A172 (cell line): ENCODE measurements at places on chromosomes 16 and 17.

DNA sequence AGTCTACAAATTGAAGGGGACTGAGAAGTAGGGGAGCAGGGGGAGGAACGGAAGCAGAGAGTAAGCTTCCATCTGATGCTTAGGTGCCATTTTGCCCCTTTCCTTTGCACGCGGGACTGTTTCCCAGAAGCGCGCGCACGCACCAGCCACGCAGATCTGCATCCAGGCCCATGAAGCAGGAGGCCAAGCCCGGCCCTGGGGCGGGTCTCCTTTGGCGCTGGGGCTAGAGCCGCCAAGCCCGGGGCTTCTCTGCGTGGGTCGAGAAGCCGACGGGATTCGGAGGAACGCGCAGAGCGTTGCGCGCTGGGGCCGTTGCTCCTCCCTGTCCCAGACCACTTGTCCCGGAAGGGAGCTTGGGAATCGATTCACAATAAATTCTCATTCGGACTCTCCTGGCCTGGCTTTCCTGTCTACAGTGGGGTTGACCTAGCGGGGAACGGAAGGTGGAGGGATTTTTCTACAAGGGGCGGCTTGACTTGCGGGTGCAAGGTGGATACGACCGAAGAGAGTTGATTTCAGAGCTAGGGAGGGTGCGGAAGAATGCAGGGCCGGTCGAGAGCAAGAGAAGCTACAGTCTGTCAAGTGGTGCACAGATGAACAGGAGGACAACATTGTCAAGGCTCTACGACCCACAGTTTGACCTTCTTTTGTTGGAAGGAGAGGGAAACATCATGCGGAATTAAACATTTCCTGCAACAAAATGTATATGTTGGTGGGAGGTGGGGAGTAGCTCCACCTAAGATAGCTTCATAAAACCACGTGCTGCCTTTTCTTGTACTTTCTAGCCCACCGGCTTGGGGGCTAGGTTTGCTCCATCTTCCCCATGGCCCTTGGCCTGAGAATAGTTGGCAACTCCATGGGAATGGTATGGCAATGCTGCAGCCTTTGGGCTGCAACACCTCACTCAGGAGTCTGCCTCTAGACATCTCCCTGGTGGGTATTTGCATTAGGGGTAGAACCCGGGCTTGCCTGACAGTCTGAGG, 4.5 kb downstream of the HOXB9 start:
- no peak for DNase-seq

DNA sequence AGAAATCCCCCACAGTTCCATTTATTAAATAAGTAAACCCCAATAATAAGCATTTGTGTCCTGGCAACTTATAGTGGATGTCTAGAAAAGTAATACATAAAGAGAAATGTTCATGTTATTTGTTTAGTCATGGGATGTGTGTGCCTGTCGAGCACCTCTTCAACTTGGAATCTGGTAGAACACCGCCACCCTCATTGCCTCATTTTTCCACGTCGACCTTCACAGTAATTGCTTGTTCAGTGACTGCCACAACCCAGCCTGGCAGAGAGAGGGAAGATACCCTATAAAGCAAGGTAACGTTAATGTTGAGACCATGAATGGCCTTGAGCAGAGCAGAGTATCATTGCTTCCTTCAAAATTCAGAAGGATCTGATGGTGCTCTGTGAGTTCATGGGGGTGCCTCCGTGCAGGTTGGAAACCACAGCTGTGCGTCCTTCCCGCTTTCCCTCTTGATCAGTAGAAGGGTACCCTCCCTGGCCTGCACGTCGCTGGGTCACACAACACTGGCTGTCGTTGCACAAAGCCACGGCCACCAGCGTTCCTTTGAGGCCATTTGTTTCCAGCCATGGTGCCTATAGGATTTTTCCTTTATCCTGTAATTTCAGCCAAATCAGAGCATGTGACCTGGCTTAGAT, 3.7 kb upstream of the DNASE1 start:
- DNase-seq, result no peak

DNA sequence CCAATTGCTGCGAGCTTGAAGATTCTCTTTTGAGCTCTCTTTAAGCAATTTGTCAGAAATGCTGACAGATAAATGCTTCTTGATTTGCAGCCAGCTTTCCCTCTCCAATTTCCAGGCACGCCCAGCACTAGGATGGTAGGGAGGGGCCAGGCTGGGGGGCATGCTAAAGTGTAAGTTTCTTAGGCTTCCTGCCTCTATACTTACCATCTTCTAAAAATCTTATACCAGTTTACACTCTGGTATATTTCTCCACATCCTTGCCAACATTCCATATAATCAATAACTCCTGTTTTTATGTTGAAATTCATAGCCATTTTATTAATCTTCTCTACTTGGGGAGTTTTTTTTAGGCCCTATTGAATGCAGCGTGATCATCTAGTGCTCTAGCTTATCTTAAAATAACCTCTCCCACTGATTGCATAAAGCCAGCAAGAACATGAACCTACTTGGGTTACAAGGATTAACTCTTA, 17.5 kb downstream of the ACSF2 start:
- DNase-seq, result no peak

DNA sequence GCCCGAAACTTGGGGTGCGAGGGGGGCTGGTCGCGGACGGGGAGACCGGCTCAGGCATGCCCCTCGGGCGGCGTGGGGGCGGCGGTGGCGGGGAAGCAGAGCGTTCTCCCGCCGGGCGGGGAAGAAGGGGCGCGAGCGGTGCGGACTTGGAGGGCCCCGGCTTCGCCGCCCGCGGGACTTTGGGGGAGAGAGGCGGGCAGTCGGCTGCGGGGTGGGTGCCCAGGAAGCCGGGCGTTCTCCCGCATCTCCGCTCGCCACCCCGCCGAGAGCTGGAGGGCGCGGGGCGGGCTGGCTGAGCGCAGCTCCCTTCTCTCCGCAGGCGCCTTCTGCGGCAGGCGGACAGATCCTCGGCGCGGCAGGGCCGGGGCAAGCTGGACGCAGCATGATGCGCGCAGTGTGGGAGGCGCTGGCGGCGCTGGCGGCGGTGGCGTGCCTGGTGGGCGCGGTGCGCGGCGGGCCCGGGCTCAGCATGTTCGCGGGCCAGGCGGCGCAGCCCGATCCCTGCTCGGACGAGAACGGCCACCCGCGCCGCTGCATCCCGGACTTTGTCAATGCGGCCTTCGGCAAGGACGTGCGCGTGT, 772 bp downstream of the NTN1 start:
- no peak for DNase-seq

DNA sequence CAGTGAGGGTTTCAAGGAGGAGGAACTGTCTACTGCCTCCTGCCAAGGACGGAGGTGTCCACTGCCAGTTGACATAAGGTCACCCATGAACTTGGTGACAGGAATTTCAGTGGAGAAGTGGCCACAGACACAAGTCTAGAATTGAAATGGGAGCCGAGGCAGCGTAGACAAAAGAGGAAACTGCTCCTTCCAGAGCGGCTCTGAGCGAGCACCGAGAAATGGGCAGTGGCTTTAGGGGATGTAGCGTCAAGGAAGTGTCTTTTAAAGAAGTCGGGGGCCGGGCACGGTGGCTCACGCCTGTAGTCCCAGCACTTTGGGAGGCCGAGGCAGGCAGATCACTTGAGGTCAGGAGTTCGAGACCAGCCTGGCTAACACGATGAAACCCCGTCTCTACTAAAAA, 3.1 kb upstream of the SERPINF1 start:
- no peak for DNase-seq
